CD4-positive, alpha-beta T cell treated with Interferon gamma for 1 hour (primary cell): ENCODE measurements at places on chromosomes 4 and X.
A peak's percentile ranks its signal among the peaks of the same experiment; 100 is the strongest.

GRCh38 chr4:150495550-150495949 is 86.4 kb upstream of the MAB21L2 start:
- no peak for DNase-seq

DNA sequence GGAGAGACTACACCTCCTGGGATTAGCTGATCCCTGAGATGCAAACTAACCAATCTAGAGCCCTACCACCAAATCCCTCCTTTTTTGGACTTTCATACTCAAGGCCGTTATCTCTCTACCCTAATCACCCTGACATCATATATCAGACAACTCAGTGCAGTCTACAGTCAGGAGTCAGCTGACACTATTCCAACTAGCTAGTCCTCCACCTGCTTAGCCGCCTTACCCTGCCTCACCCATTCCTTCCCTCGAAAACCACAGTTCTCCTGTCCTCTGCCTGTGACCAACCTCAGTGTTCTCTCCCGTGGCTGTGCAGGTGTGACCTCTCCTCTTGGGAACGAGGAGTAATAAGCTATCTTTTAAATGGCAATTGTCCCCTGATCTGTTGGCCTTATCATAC is 1.8 kb upstream of the PPEF2 start:
- DNase-seq = no peak

DNA sequence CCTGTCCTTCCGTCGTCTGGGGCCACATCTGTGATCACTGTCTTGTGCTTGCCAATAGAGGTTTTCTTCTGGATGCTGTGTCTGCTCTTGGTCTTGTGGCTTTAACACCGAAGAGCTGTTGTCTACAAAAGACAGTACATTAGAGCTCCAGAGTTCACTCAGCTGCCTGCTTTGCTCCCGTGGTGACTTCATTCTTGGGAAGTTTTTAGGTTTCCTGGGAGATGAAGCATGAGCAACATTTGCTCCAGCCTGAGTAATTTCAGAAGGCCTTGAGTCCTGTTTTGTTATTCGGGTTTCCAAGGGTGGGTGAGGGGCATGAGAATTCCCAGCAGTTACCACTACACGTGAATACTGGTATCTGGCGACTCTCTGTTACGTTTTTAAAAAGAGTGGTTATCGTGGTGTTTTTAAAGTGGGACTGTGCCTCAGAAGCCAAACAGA is 189.2 kb downstream of the SHROOM3 start:
- DNase-seq = no peak

DNA sequence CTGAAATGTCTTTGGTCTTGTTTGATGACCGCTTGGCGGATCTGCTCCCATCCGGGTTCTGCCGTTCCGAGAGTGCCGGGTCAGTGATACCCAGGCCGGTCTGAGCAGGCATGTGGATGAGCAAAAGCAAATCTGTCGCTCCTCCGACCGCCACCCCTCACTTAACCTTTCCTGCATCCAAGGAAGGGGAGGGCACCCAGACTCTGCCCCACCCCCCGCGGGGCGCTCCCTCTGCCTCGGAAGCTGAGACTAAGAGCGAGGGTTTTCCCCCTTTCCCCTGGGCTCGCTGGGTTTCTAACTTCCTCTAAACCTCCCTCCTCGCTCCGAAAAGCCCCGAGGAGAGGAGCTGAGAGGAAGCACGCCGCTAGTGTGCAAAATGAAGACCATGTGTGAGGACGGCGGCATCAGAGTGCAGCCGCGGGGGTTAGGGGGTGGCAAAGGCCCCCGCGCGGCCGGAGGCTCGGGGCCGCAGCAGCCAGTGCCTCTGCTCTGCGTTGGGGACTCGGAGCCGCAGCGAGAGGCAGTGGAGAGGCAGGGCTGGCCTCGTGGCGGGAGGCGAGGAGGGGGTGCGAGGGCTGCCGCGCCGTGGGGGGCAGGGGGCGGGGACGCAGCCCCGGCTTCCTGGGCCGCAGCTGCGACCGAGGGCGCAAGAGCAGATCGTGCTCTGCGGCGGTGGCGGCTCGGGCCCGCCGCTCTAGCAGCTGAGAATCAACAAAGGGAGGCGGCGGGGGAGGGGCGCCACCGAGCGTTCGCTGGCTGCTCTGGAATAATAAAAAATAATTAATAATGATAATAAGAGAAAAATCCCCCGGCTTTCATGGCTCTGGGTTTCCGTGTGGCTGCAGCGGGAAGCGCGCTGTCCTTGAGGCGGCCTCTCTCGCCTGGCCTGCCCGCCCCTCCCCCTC is 55.8 kb upstream of the BCOR start:
- DNase-seq = peak; percentile 63

GRCh38 chrX:110108381-110108821 is 105.5 kb downstream of the TMEM164 start:
- DNase-seq = no peak

DNA sequence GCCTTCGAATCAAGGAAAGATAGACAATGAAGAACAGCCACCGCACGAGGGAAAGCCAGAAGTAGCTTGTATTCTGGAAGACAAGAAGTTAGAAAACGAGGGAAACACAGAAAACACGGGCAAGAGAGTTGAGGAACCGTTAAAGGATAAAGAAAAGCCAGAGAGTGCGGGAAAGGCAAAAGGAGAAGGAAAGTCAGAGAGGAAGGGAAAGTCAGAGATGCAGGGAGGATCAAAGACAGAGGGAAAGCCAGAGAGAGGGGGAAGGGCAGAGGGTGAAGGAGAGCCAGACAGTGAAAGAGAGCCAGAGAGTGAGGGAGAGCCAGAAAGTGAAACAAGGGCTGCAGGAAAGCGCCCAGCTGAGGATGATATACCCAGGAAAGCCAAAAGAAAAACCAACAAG is 1.4 kb downstream of the TCEAL2 start:
- no peak for DNase-seq
